ENCODE measurements at places on chromosomes 6 and 20.

GRCh38 chr6:159121486-159121885, 47.7 kb upstream of the FNDC1 start:
- DNase-seq = peak; percentile 23

DNA sequence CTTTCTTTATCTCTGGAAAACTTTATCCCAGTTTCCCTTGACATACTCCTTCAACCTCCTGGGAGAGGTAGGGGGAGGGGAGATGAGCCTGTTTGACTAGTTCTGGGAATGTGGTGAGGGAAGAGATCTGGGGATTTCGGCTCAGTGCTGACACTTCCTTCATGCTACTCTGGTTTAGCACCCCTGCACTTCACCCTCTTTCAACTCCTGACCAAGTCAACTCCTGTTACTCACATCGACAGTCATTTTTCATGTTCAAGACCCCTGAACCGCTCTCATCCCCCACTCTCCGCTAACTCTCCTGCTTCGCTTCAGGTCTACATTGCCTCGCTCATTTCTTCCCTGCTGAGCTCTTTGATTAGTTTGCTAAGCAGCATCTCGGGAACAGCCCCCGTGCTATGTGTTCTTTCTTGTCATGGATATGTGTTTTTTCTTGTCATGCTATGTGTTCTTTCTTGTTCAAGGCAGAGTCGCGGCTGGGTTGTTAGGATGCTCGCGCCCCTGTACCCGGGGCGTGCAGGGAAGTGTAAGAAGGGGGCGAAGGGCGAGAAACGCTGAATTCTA, 16.6 kb upstream of the TRIM27 start:
- peak; percentile 61 for DNase-seq

DNA sequence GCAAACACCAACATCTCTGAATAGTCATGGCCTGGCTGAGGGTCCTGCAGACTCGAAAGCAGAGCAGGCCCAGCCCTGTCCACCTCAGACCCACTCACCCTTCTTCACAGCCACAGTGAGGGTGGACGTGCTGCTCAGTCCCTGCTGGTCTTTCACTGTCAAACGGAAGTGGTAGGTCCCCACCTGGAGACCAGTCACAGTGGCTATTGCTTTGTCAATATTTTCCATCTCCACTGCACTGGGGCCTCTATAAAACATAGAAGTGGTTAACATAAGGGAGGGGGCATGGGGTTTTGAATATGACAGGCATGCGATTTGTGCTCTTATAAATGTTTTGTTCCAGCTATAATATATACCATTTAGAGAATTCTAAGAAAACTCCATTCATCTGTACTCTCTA, 73.9 kb downstream of the ALDH5A1 start:
- no peak for DNase-seq

DNA sequence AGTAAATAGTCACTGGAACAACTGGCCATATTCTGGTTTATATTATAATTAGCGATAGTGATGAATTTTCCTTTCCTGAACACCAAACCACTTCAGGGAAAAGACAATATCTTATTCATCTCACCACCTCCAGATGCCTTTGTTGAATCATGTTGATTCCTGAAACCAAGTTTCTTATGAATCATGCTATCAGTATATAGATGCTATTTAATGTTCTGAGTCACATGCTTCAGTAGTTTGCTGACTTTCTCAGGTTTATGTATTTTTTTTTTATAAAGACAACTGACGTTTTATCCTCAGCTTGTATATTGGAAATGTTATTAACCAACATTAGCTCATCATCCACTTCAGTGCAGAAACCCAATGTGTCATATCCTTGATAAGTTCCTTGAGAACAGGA, 710.2 kb upstream of the POU3F2 start:
- DNase-seq = no peak

DNA sequence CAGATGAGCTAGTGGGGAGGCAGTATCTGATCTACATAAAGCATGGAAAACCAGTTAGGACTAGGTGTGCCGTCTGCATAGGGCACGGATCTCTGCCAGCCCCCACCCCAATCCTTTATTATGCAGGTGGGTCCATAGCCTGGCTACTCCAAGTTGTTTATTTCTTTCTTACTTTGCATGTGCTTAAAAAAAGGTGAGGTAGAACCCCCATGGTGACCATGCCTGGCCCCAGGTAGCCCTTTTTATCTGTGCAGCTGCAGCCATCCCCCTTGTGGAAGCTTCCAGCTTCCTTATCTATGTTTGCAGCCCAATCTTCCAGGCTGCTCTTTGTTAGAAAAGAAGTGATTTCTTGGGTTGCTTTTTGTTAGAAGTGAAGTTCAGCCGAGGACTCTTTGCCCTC, 9.0 kb upstream of the TREM2 start:
- DNase-seq = no peak

DNA sequence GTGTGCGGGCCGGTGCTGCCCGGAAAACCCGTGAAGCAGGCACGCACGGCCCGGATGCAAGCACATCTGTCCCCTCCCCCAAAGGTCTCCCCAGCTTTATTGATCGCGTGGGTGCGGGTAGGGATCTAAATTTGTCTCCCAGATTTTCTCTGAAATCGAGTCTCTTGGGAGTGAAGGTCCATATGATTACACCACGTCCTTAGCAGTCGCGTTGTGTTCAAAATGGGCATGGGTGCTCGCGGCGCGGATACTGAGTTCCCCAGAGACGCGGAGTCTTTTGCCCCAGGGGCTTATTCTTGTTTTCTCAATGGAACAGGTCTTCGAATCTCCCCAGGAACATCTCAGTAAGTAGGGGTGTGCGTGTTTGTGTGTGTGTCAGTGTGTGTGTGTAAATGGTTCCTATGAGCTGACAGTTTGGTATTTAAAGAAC, 2.8 kb upstream of the ZNF292 start:
- no peak for DNase-seq

- DNase-seq = no peak
Observed at GRCh38 chr20:39291301-39291700, 329.2 kb downstream of the DHX35 start.

DNA sequence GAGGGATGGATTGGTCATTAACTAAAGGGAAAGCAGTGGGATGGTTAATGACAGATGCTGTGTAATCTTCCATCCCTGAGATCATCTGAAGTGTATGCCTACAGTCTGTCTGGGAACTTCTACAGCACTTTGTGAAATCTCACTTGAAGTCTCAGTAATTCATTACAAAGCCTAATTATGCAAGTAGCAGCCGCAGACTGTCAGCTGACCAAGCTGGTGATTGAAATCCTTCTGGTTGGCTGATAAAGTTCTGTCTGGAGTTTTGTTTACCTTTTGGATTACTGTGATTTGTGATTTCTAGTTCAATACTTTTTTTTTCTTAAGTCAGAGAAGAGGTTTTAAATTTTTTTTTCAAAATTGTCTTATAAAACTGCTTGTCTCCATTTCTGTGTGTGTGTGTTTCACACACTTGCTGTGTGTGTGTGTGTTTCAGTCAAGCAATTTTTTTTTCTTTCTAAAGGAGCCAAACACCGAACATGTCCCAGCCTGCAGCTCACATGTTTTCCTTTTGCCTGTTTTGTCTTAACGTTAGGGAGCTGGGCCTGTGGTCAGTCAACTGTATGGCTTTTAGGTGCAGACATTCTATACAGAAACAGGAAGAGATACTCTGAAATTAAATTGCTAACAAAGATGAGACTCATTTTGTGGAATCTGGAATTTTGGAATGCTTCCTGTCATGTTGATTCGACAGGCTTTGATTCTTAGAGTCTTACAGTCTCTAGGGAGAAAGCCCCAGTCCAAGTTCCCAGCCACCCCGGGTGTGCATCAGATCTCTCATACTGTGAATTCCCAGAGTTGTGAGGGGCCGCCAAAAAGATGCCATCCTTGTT, 28.5 kb upstream of the ADGRF4 start:
- peak; percentile 1 for DNase-seq

- no peak for DNase-seq
Observed at GRCh38 chr6:165805067-165805555, 142.1 kb upstream of the PDE10A start.

- no peak for DNase-seq
Observed at GRCh38 chr6:144953552-144954240, 668.6 kb downstream of the UTRN start.

DNA sequence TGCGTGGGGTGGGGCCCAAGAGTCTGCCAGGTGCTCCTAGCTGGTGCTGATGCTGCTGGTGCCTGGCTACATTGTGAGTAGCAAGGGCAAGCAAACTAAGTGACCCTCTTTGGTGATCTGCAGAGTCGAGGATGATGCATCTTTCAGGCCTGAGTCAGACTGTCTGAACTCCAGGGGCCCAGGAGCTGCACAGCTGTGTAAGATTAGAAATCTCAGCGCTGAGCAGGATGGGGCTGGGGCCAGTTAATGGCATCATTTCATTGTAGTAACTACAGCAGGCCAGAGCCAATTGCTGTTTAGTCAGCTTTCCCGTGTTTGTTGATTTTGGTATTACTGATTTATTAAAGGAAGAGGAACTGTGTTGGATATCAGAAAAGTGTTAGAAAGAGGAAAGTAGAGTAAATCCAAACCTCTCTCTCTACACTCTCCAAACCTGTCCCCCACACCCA, 365.2 kb downstream of the PAX1 start:
- DNase-seq = no peak

DNA sequence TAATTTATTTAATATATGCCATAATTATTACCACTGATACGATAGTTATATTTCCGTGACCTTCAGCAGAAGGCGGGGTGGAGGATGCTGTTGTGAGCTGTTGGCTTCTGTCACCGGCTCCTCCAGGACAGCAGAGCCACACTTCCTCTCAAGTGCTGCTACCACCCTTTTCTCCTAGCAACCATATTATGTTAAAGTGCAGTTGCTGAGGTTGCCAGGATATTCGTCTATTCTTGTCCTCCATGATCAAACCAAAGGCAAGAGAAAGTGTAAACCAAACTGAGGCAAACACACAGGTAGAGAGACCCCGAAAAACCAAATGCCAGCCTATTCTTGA, 27.8 kb downstream of the RGS17 start:
- no peak for DNase-seq

GRCh38 chr6:96837081-96837971, at the start of gene GPR63:
GPR63 (minus strand) TSS chr6:96837477; CDS start chr6:96799731, 37,746 bp downstream.
- peak; percentile 21 for DNase-seq

DNA sequence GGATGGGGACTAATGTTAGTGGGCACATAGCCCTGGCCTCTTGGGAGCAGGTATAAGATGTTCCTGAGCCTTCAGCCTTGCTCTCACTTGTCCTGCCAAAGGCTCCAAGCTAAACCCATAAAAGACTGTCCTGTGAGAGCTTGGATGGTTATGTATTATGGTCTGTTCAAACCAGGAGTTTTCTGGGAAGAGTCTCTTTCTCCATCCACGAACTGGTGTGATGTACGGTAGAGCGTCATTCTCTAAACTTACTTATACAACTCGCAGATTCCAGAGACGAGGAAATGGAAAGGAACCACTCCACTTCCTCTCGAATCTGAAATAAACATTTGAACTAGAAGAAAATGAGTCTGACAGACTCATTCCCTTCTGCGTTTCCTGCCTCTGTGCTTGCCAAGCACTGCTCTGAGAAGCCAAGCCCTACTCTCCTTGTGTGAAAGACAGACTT, 5.3 kb downstream of the SOBP start:
- peak; percentile 32 for DNase-seq

DNA sequence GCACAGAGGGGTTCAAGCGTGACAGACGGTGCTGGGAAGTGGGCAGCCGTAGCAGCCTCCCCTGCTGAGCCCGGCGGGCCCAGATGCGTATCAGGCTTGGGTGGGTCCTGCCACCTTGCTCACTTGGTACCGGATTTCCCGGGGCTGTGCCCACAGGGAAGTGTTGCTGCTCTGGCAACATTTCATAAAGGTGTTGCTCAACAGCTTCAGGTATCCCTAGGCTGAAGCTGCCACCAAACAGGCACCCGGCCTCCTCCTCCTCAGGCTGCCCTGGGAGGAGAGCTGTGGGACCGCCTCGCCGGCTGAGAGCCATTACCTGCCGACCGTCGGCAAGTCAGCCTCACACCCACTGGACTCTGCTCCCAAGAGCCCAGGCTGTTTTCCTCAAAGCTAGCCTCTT, 11.5 kb downstream of the PSMG4 start:
- DNase-seq = no peak

- DNase-seq = no peak
Observed at GRCh38 chr6:35651244-35651643, 37.5 kb downstream of the FKBP5 start.

DNA sequence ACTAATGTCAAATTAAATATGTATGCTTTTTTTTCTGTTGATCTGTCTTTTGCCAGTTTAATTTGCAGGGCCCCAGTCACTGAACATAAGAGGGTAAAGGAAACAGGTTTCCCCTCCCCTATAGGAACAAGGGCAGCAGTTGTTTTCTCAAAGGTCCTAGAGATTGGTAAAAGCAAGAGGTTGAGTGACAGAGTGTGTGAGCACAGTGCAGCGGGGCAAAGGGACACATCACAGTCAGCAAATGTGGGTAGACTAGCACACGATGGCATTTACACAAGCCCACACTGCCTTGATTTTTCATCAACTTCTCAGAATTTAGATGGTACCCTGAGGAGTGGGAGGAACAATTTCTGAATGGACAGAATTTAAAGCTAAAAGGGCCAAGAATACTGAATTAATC, 138.7 kb upstream of the MYLIP start:
- no peak for DNase-seq

DNA sequence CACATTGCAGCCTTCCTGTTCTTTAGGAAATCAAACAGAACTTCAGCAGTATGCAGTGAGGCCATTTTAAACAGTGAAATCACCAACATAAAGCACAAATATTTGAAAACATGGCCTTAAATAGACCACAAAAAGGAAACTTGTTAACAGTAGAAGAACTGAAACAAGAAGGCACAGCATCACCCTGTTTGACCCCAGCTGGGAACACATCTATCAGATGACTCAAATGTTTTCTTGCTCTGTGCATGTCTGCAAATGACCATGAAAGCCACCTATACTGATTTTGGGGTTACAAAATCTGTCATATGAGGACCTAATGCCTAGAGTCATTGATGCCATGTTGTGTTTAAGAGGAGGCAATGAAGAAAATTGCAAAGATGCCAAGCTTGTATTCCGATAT, 123.8 kb upstream of the ADGRF1 start:
- DNase-seq = no peak

Data from midbrain (tissue), 1 donor.